HT1080 (cell line): ENCODE measurements at places on chromosomes 7 and 10. TPM values are rescaled to one million over a fixed set of nuclear protein-coding genes. Genes with fewer than 3 reads are reported as not detected.
A peak's percentile ranks its signal among the peaks of the same experiment; 100 is the strongest.

FGFBP3 gene
- total RNA-seq = 1.4 and 2.9 TPM in 2 replicates

BZW2 gene
- 120 and 128 TPM in 2 replicates for total RNA-seq

DNA sequence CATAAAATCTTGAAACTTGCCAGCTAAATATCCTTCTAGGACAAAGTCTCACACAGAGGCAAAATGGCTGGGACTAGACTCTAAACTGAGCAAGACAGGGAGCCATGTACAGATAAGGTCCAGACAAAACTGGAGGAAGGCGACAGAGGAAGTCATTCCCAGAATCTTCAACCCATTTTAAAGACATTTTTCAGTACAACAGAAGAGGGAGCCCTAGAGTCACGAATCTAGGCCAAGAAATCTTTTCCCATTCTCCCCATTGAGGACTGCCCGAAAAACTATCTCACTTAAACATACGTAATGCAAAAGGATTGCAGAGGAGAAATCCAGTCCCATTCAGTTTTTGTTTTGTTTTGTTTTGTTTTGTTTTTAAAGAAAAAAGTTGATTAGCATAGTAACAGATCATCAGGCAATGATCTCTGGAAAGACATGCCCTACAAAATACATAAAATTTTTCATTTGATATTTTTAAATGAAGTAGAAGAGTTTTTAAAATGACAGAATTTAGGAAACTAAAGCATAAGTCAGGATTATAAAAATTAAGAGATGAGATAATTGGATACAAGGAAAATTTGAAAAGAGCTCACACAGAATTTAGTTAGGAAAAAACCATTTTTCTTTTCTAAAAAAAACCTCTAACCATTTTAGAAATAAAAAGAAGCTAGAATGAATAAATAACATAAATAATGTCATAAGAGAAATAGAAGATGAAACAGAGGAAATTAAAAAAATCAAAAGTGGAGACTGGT, 16.9 kb upstream of the PRF1 start:
- DNase-seq = peak; percentile 36

GRCh38 chr10:92356041-92356440, 65.1 kb downstream of the MARCHF5 start:
- no peak for DNase-seq

GRCh38 chr10:114073395-114074186, 29.9 kb downstream of the ADRB1 start:
- DNase-seq = no peak

DNA sequence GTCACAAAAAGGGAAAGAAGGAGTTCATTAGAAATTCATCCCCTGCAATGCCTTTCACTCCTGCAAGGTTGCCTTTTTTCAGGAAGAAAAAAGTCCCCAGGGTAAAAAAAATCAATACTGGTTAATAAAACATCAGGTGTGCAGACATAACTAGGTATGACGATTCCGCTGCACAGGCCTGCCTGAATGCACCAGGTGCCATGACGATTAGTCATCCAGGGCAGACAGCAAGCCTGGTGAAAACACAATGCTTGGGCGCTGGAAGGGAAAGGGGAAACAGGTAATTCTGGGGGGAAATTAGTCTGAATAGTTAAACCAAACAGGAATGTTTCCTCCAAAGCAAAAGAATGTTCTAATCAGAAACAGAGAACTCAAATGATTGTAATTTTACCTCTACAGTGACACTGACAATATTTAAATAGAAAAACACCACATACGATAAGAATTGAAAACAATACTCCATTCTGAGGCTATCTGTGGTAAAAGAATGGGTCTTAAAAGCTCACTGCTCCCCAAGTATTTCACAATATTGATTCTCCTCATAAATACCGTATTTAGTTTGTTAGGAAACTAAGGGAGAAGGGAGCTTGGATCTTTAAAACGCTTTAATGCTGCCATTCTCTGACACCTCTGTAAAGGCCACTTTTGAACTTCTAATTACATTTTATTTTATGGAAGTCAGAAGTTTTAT, 45.2 kb downstream of the VPS41 start:
- no peak for DNase-seq

GRCh38 chr7:131781-132482, 60.4 kb upstream of the FAM20C start:
- no peak for DNase-seq

- DNase-seq = peak; percentile 10
These were observed 111.3 kb upstream of the ASAH2 start for GRCh38 chr10:50362547-50363125.
